ENCODE measurements at places on chromosomes 7 and 10. TPM values are rescaled to one million over a fixed set of nuclear protein-coding genes. Genes with fewer than 3 reads are reported as not detected.

SYT15 gene
- 1.1 TPM for total RNA-seq

SMKR1 gene
- total RNA-seq = 3.8 TPM

PSMA2 gene
- total RNA-seq = 40.6 TPM

HUS1 gene
- total RNA-seq = 70.8 TPM

C10orf67 gene
- not detected for total RNA-seq

RELN gene
- total RNA-seq = not detected

CRYGN gene
- total RNA-seq = not detected

ATE1 gene
- total RNA-seq = 40.3 TPM

AGBL3 gene
- total RNA-seq = 11.1 TPM

DNA sequence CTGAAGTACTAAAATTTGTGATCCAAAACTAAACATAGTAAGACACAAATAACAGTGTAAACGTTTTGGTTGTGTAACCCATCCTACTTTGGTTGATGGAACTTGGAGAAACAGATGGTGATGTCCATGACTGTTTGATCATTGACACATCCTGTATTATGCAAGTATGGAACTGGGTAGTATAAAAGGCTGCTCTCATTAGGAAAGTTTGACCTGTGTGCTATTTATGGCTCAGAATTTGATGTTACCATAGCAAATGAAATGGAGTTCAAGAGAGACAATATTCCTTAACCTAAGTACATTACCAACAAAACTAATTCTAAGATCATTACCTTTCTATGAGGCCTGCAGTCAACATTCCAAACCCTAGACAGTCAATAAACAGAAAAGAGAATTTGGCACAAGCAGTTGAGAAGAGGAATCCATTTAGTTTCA is 39.9 kb downstream of the DKK1 start:
- H3K27me3 ChIP-seq = no peaks in the 10 kb centered on the region
- no peak for DNase-seq
- H3K4me1 ChIP-seq = no peaks in the 10 kb centered on the region
- H3K27ac ChIP-seq = no peak overlapping the region
- H3K36me3 ChIP-seq = no peaks in the 10 kb centered on the region

DNA sequence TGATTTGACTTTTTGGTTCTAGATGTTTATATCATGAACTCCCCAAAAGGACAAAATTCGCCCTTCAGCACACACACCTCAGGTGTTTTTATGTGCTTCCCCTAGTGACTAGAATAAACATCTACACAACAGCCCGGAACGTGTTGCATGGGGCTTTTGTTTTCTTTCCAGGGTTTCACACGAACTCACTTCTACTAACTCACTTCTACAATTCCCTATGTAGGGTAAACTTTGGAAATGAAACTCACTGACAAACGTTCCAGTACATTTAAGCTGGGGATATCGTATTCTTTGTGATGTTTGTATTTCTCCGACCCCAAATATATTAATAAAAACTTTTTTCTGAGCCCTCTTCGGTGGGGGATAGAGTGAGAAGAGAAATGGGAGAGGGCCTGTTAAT is 1.4 kb downstream of the TRA2A start:
- H3K27me3 ChIP-seq = no peaks in the 10 kb centered on the region
- DNase-seq = peak; percentile 77
- no peaks in the 10 kb centered on the region for H3K36me3 ChIP-seq
- H3K4me1 ChIP-seq = peaks cover 30% of the 10 kb centered on the region

- H3K4me1 ChIP-seq = no peaks in the 10 kb centered on the region
- no peaks in the 10 kb centered on the region for H3K36me3 ChIP-seq
- no peak for DNase-seq
These were observed 48.7 kb downstream of the FAM171A1 start for GRCh38 chr10:15322356-15322755.

DNA sequence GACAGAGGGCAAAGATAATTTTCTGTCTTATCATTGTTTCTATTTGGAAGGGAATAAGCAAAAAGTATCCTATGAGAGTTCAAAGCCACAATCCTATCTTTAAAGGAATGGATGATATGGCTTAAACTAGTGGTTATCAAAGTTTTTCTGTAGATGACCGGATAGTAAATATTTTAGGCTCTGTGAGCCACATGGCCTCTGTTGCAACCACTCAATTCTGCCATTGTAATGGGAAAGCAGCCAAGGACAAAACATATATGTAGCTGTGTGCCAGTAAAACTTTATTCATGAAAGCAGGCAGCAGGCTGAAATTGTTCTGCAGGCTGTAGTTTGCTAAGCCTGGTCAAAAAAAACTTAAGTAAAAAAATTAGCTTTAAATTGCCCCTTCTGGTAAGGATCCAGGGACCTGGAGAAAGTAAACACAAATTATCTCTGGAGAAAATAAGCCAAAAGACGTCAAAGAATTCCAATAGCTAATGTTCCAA is 73.3 kb downstream of the THSD7A start:
- H3K36me3 ChIP-seq = no peaks in the 10 kb centered on the region
- H3K4me1 ChIP-seq = no peaks in the 10 kb centered on the region
- no peak overlapping the region for H3K4me3 ChIP-seq
- no peak overlapping the region for H3K27ac ChIP-seq

- H3K27ac ChIP-seq = no peak overlapping the region
- H3K36me3 ChIP-seq = no peaks in the 10 kb centered on the region
- no peak overlapping the region for H3K4me3 ChIP-seq
- no peak for DNase-seq
- no peaks in the 10 kb centered on the region for H3K27me3 ChIP-seq
These were observed 99.7 kb upstream of the HDAC9 start for GRCh38 chr7:18395868-18396267.

GRCh38 chr10:18608596-18608995 is 42.8 kb downstream of the NSUN6 start:
- no peak overlapping the region for H3K27ac ChIP-seq
- H3K36me3 ChIP-seq = peaks cover 3% of the 10 kb centered on the region
- no peak for DNase-seq
- H3K4me3 ChIP-seq = no peak overlapping the region
- no peaks in the 10 kb centered on the region for H3K4me1 ChIP-seq

DNA sequence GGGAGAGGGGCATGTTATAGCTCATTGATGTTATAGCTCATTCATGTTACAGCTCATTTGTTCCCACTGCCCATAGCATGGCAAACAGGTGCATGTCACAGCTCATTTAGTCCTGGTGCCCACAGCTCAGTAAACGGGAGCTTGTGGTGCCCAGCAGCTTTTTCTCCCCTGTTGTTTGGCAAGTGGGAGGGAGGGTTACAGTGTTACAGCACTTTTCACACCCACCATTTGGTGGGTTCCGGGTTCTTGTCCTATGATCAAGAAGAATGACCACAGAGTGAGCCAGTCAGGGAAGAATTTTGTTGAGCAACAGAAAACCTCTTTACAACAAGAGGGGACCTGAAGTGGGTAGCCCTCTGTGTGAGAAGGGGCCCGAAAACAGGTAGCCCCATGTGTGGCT is 162.8 kb upstream of the CSTF2T start:
- no peak overlapping the region for H3K27ac ChIP-seq
- H3K4me1 ChIP-seq = no peaks in the 10 kb centered on the region
- H3K27me3 ChIP-seq = no peaks in the 10 kb centered on the region
- no peaks in the 10 kb centered on the region for H3K36me3 ChIP-seq
- no peak overlapping the region for H3K4me3 ChIP-seq

GRCh38 chr7:2272031-2272430 is 30.0 kb downstream of the NUDT1 start:
- no peaks in the 10 kb centered on the region for H3K36me3 ChIP-seq
- DNase-seq = no peak
- no peak overlapping the region for H3K27ac ChIP-seq

GRCh38 chr7:126776498-126776897 is 476.2 kb downstream of the GRM8 start:
- no peaks in the 10 kb centered on the region for H3K4me1 ChIP-seq
- no peaks in the 10 kb centered on the region for H3K36me3 ChIP-seq
- H3K27ac ChIP-seq = no peak overlapping the region
- no peak for DNase-seq
- H3K4me3 ChIP-seq = no peak overlapping the region
- no peaks in the 10 kb centered on the region for H3K27me3 ChIP-seq

- no peak for DNase-seq
- H3K27me3 ChIP-seq = no peaks in the 10 kb centered on the region
- no peak overlapping the region for H3K4me3 ChIP-seq
- peaks cover 3% of the 10 kb centered on the region for H3K4me1 ChIP-seq
- H3K36me3 ChIP-seq = no peaks in the 10 kb centered on the region
These were observed 33.0 kb upstream of the AGR3 start for GRCh38 chr7:16914771-16915170.

DNA sequence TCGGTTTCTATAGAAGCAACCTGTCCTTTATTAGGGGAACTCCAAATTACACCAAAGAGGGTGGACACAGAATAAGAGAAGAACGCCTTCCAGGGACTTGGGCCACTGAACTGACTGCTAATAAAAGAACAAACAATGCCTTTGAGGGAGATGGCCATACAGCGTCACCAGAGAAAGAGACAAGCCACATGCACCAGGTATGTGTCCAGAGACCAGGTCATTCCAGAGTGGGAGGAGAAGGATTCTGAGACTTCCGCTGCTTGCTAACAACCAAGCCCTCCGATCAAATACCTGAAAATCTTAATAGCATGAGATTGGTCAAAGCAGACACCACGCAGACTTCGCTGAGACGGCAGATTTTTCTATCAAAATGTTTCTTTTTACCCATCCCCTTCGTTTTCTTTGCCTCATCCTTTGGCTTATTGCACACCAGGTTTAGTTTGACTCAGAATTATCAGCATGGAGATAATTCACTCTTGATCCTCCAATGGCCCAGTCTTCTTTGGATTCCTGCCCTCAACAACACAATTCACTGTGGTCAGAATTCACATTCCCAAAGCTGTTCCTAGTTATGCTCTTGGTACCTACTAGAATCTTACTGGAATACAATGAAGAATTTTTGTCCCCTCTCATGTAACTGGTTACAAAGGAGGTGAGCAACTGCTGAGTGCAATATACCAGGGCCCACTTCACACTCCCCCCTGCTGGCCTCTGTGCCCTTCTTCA is 87.4 kb upstream of the DDC start:
- no peak overlapping the region for H3K27ac ChIP-seq
- DNase-seq = no peak
- no peaks in the 10 kb centered on the region for H3K4me1 ChIP-seq
- no peak overlapping the region for H3K4me3 ChIP-seq

- no peaks in the 10 kb centered on the region for H3K36me3 ChIP-seq
- H3K4me3 ChIP-seq = no peak overlapping the region
- no peak overlapping the region for H3K27ac ChIP-seq
- H3K4me1 ChIP-seq = no peaks in the 10 kb centered on the region
- no peak for DNase-seq
These were observed 21.5 kb upstream of the CALD1 start for GRCh38 chr7:134757938-134758337.

- no peaks in the 10 kb centered on the region for H3K36me3 ChIP-seq
- DNase-seq = no peak
- no peaks in the 10 kb centered on the region for H3K27me3 ChIP-seq
- no peaks in the 10 kb centered on the region for H3K4me1 ChIP-seq
These were observed 165.2 kb upstream of the TMEM72 start for GRCh38 chr10:44745920-44746319.

DNA sequence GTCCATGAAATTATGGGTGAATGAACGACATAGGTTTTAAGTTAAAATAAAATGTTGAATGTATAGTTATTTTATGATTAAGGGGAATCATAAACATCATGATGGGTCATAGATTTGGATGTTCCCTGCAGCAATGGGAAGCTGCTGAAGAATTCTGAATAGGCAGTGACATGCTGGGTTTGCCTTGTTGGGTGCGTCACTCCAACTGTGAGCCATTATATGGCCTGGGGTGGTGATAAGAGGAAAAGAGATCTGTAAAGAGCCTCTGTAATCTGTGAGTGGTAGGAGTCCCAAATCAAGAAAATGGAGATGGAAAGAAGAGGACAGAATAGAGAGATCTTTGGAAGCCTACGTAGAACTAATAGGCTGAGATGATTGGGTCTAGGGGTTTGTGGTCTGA is 58.1 kb upstream of the GPR26 start:
- H3K27me3 ChIP-seq = peaks cover 5% of the 10 kb centered on the region
- no peaks in the 10 kb centered on the region for H3K4me1 ChIP-seq
- H3K4me3 ChIP-seq = no peak overlapping the region
- no peaks in the 10 kb centered on the region for H3K36me3 ChIP-seq

DNA sequence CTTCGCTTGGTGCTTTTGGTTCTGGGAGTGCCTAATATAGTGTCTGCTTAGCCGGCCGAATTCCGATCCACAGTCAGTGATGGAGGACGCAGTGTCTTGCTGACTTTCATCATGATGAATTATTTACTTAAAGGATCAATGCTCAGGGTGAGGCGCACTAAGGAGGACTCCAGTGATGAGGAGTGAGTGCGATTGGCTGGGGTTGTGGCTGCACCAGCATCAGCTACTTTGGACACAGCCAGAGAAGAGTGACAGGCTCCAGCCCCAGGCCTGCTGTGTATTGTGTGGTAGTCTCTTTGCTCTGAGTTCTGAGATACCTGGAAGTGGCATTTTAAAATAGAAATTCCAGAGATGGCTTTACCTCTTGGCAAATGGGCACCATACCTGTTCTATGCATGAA is 73.3 kb upstream of the ANLN start:
- H3K36me3 ChIP-seq = no peaks in the 10 kb centered on the region
- no peaks in the 10 kb centered on the region for H3K27me3 ChIP-seq

DNA sequence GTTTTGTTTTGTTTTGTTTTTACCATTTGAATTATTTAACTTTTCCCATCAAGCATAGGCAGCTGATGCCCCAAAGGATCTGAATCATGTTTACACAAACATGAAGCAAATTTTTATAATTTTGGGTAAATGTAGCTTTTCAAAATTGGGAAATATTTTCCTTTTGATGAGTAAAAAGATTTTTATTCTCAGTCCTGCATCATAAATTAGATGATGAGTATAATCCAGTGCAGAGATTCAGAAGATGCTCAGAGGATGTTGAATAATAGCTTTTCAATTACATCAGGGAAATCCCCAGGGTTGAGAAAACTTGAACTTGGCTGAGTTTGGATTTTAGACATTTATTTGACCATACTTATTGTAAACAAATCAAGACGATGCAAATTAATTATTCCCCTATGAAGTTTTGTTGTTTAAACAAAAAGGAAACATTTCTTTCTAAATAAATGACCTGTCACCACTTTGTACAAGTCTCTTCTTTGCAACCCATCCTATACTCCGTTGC is 121.7 kb downstream of the FAM204A start:
- no peak overlapping the region for H3K4me3 ChIP-seq
- no peak overlapping the region for H3K27ac ChIP-seq
- H3K27me3 ChIP-seq = no peaks in the 10 kb centered on the region
- DNase-seq = no peak

DNA sequence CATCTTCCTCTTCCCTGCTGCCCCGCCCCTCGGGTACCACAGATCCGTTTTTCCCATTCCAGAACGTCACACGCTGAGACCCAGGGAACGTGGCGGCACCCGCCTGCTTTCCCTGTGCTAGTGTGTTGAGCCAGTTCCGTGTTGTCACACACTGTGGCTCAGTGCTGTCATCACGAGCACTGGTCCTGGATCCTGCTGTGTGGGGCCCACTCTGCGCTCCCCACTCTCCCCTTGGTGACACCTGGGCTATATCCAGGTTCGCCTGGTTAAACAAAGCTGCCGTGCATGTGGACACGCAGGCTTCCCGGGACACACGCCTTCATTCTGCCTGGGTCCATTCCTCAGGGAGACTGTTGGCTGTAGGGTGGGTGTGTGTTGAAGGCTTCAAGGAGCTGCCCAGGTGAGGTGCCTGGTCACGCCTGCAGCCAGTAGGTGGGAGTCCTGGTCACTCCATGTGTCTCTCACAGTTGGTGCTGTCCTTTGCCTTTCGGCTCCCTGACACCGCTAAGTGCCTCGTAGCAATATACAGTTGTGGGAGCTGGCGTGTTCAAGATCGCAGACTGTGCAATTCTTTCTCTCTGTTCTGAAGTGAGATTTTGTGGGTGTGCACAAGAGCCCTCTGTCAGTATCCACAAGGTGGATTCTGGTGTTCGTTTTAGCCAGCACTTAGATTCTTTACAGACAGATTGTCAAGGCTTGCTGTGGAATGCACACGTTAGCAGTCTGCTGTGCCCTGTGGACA is 88.6 kb downstream of the INPP5A start:
- H3K4me1 ChIP-seq = peaks cover 12% of the 10 kb centered on the region
- DNase-seq = no peak
- no peaks in the 10 kb centered on the region for H3K36me3 ChIP-seq

All from B cell (primary cell).